ENCODE measurements at places on chromosomes 3 and 15.
A peak's percentile ranks its signal among the peaks of the same experiment; 100 is the strongest.

- peak; percentile 84 for DNase-seq
Measured at GRCh38 chr15:74620636-74621545, 5.3 kb downstream of the CLK3 start.

- no peak for DNase-seq
Measured at GRCh38 chr15:42001236-42001635, 19.6 kb downstream of the PLA2G4E start.

DNA sequence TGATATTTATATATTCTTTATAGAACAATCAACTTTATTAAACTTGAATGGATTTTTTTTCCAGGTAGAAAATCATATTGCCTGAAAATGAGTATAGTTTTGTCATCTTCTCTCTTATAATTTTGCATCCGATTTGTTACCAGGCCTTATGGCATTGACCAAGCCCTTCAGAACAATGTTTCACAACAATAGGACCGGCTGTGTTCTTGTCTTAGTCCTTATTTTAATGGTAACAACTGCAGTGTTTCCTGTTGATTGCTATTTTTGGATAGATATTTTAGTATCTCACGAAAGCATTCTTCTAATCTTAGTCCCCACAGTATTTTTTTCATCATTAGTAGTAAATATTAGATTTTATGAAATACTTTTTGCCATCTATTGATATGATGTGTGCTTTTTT lies 88.1 kb upstream of the ANKRD34C start:
- DNase-seq: no peak

DNA sequence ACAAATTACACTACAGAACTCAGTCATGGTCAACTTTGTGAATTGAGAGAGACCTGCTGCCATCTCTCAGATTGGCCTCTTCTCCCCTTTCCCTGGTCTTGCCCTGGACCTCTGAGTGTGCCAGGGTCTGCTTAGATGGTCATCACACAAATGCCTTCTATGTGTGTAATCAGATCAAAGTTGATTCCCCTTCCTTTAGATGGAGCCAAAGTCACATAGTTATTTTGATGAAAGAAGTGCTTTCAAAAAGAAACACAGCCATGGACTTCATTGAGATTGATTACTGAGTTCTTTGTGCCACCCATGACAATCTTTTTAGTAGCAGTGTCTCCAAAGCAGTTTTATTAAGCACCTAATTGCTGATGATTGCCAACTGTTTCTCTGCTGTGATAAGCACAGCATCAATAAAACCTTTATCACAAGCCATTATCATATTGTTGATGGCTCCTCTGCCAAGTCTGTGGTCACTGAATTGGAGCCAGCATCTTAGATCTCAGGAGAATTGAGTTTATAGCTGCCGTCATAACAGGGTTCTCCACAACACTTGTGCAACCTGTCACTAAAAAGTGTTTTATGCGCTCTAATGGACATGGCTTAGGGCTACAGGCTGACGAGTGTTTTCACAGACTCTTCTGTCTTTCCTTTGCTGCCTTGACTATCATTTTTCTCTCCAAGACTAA lies 149.7 kb upstream of the NUDT16 start:
- no peak for DNase-seq

DNA sequence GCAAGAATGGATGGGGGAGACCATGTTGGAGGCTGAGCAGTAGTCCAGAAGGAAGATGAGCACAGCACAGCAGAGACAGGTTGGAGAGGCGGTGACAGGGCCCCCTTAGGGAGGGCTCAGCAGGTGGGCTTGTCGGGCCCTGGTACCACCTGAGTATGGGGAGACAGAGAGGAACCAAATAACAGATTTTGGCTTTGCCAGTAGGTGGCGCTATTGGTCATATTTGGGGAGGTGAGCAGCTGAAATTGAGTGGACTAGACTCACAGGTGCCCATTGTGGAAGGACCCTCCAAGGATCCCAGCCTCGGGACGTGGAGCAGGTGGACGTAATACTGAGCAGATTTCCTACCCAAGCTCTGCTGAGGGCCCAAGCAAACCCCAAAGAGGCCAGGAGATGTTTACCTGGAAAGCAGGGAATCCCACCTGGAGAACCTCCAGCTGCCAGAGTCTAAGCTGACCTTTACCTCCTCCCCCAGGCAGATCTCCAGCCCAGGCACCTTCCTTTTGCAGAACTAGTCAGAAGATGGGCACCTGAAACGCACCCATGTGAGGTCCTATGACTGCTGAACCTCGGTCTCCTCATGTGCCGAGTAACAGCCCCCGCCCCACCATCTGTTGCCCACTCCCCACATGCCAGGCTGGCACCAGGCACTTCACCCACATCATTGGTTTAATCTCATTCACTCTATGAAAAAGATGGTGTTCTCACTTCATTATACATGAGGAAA lies 24.6 kb upstream of the CORO2B start:
- DNase-seq: peak; percentile 48

DNA sequence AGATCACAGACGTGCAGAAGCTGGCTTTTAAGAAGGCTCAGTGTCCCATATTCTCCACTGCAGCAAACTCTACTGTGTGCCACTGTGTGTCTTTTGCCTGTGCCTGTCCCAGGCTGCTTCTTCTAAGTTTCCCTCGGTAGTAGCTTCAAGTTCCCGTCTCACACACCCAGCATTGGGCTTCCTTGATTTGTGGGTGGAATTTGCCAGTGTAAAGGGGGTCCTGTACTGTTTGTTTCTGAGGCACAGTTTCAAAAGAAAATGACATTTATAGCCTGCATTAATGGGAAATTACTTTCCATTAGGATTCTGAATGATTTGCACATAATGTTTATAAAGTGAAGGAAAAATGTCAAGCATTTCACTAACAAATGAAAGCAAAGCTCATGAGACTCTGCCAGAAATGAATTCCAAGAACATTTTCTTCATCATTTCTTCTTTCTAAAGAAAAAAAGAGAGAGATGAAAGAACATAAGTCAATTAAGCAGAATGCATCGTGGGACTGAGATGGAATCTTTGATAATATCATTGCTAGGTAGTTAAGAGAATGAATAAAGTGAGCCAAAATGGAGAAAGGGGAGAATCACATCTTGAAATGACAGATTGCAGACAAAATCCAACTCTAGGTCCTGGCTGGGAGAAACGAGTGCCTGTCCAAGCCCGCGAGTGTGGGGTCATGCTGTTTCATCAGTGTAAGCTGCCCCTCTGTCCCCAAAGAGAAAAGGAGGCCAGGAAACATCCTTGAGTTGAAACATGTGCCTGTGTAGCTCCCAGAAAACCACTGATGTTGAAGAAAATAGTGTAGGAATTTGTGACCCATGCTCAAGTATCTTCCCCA lies 48.6 kb upstream of the ADAMTSL3 start:
- no peak for DNase-seq

GRCh38 chr3:28948685-28949084 lies 332.2 kb upstream of the RBMS3 start:
- no peak for DNase-seq

DNA sequence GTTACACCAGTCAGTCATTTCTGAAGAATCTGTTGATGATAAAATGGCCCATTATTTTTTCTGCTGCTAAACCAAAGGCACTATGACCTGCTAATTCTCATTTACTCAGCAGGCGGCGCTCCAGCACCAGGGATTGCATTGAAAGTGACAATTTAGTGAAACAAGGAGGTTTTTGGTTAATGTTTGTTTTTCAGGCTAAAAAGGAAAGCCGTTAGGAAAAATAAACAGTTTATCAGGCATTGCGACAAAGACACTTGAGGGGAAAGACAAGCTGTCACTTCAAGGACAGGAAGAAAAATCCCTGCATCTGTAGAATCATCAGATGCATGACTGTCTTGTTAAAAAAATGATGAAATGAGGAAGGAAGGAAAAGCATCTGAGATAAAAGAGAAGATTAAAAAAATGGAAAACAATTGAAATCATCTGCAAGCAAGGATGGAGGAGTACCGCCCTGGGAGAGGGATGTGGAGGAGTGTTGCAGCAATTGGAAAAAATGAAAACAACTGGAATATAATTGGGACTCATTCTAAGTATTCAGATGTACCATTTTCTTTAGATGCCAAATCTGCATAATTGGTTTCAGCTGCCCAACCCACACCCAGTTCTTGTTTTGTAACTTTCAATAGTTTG lies 54.0 kb downstream of the NR1D2 start:
- DNase-seq: peak; percentile 54

DNA sequence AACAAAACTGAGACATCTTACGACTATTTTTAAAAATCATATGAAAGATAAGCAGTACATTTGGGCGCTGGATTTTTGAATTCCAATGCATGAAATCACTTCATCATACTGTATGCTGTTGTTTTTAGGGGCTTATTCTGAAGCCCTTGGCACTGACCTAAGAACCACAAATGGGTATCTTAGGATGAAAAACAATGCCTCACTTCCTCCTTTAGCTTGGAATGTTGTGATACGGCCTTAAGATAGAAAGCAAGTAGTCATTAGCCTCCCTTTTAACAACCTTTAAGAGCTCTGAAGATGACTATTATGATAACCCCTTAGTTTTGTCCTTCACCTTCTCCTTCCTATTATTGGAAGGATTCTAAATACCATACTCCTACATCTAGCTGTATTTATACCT lies 289.8 kb downstream of the ARPP21 start:
- DNase-seq: no peak

DNA sequence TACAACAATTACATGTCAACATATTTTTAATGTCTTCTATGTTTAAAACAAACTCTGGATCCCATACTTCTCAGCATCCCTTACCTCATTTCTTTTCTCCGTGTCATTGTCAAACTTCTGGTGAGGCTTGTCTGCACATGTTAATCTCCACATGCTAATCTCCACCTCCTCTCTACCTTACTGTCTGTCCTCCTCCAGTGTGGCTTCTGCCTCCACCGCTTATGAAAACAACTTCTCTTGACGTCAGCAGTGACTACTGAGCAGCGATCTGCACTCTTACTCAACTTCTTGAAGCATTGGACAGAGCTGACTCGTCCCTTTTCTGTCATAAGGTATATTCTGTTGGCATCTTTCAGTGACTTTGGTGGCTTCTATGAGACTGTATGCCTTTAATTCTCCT lies 338.2 kb upstream of the THRB start:
- no peak for DNase-seq

DNA sequence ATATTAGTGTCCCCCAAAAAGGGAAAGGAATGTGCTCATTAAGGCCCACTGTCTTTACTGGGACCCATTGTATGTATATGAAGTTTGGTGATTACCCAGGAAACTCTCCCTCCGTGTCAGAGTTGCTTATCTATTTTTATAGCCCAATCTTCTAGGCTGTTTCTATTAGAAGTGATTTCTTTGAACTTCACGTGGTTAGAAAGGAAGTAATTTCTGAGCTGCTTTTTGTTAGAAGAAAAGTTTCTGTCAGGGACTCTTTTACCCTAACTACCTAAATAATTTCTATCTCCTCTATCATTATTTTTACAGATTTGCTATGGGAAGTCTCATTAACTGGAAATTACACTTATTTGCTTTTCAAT lies 17.7 kb upstream of the SENP7 start:
- peak; percentile 26 for DNase-seq

- DNase-seq: no peak
Measured at GRCh38 chr3:9399337-9399703, 1.9 kb downstream of the SETD5 start.

DNA sequence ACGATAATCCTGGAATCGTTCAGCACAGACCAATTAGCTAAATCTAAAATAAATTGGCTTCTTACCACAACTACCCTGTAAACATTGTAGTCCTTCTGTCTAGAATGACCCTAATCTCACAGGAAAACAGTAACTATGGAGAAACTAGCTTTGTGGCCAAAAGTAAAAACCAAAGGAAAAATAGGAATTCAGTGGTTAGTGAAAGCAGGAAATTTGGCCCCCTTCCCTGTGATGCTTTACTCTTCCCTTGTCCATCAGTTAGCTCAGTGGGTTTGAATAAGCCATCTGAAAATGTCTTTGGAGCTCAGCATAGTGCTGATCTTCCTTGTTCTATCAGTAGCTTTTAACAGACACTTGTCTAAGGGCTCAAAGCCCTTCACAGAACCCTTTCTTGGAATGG lies 1.6 kb downstream of the NMD3 start:
- DNase-seq: no peak

GRCh38 chr3:106215047-106215446 lies 346.2 kb upstream of the CBLB start:
- DNase-seq: peak; percentile 10

- no peak for DNase-seq
Measured at GRCh38 chr3:171326717-171327440, 133.3 kb downstream of the TNIK start.

GRCh38 chr3:101890716-101891115 lies 41.4 kb downstream of the NFKBIZ start:
- no peak for DNase-seq

GRCh38 chr15:57389991-57390390 lies 13.7 kb downstream of the CGNL1 start:
- no peak for DNase-seq

DNA sequence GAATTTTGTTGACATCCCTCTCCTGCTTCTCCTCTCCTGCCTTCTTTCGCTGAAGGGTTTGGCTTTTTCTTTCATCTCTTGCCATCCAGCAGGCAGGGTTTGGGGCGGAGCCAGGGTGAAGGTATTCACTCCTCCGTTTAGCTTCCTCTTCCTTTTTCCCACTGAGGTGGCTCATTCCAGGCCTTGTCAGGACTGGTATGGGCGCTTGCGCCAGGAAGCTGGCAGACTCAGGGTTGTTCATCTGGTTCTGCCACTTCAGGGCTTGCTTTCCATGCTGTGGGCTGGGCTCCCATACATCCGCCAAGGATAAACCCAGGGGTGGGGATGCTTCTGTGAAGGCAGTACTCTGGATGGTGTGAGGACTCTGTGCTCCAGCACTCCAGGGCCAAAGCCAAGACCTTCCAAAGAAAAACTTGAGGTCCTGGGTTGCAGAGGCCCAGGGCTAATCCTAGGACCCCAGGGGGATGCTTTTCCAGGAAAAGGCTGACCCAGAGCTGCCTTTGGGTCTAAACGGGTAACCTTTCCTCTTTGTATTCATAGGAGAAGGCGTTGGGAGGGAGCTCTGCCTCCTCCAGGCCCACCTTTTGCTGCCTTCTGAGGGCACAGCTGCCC lies 7.7 kb upstream of the AMOTL2 start:
- no peak for DNase-seq

- DNase-seq: no peak
Measured at GRCh38 chr3:187997946-187998561, 155.9 kb upstream of the LPP start.

DNA sequence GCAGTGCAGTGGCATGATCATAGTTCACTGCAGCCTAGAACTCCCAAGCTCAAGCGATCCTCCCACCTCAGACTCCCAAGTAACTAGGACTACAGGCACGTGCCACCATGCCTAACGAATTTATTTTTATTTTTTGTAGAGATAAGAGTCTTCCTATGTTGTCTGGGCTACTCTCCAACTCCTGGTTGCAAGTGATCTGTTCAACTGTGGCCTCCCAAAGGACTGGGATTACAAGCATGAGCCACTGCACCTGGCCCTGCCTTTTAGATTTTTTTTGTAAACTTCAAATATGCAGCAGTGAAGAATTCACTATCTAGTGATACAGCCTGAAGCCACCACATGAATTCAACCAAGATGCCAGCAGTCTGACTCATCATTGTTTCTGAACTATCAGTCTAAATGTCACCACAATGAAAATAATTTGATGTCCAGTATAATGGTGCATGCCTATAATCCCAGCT lies 32.7 kb downstream of the UBXN7 start:
- no peak for DNase-seq

DNA sequence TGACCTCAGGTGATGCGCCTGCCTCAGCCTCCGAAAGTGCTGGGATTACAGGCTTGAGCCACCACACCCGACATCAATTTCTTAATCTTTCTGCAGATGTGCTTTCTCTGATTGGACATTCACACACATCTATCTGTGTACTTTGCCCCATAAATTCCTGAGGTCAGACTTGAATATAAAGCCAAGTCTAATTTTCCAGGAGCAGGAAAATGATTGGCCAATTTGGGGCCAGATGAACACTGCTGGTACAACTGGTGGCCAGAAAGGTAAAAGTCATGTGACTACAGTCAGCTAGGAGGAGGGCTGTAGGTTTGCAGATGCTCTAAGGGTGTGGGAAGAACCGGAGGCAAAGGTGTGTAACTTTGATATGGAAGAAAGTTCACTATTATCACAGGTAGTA lies 3.2 kb upstream of the RAD51 start:
- no peak for DNase-seq

Data from CD4-positive, alpha-beta T cell treated with Interleukin-21 for 1 hour (primary cell).